Bladder microvascular endothelial cell (primary cell): ENCODE measurements at places on chromosomes 13 and 19. TPM values are rescaled to one million over a fixed set of nuclear protein-coding genes. Genes with fewer than 3 reads are reported as not detected.

Gene NXNL1
- total RNA-seq, result not detected in 2 replicates

Gene IFI30
- 4.4 and 5.7 TPM in 2 replicates for total RNA-seq

Gene HCN2
- total RNA-seq, result 0.32 and 1.8 TPM in 2 replicates

Gene GGN
- 0.13 and 0.16 TPM in 2 replicates for total RNA-seq

Gene IZUMO4
- total RNA-seq, result 0.76 and 0.81 TPM in 2 replicates

Gene OR2Z1
- not detected in 2 replicates for total RNA-seq

Gene ZNF229
- 9.1 and 9.9 TPM in 2 replicates for total RNA-seq

Gene OR4F17
- not detected in 2 replicates for total RNA-seq

Gene NCAN
- not detected in 2 replicates for total RNA-seq

Gene SPATA13
- 2.3 and 5.3 TPM in 2 replicates for total RNA-seq

Gene KLK15
- not detected in 2 replicates for total RNA-seq

Gene P2RY11
- total RNA-seq, result 1.1 and 4.3 TPM in 2 replicates

Gene GPR4
- total RNA-seq, result 2.3 and 4.1 TPM in 2 replicates

Gene ZNF90
- 0.81 and 1.0 TPM in 2 replicates for total RNA-seq

Gene KCTD12
- 105 and 244 TPM in 2 replicates for total RNA-seq

Gene CBY2
- total RNA-seq, result not detected in 2 replicates

Gene VSTM2B
- not detected in 2 replicates for total RNA-seq

Gene ARHGAP45
- total RNA-seq, result 50.0 and 78.8 TPM in 2 replicates

Gene CDC42EP5
- total RNA-seq, result 53.5 and 74.6 TPM in 2 replicates

Gene RGCC
- 76.8 and 185 TPM in 2 replicates for total RNA-seq

Gene FAM124A
- 4.9 and 6.8 TPM in 2 replicates for total RNA-seq

Gene PGLYRP2
- not detected in 2 replicates for total RNA-seq

Gene ADGRE3
- not detected in 2 replicates for total RNA-seq

Gene PCDH9
- total RNA-seq, result 0.81 and 3.1 TPM in 2 replicates

Gene CYP4F22
- not detected in 2 replicates for total RNA-seq

Gene CCDC8
- 0.19 and 0.32 TPM in 2 replicates for total RNA-seq

Gene FPR1
- not detected in 2 replicates for total RNA-seq

Gene OR7G2
- total RNA-seq, result not detected in 2 replicates

Gene RNF225
- total RNA-seq, result not detected in 2 replicates

Gene ACTL9
- not detected in 2 replicates for total RNA-seq

Gene IGFLR1
- 0.49 and 0.94 TPM in 2 replicates for total RNA-seq

Gene PSG5
- not detected in 2 replicates for total RNA-seq

Gene APOC1
- 0.31 and 1.5 TPM in 2 replicates for total RNA-seq

Gene ZNF460
- 30.4 and 106 TPM in 2 replicates for total RNA-seq

Gene C19orf18
- total RNA-seq, result 0.16 and 0.25 TPM in 2 replicates

Gene IGSF23
- 0.38 TPM in 1 of 2 replicates, not detected in the other for total RNA-seq

Gene ZNF835
- total RNA-seq, result 0.16 and 0.38 TPM in 2 replicates

Gene KIR3DL2
- not detected in 2 replicates for total RNA-seq

Gene KLF1
- total RNA-seq, result 0.06 TPM in 1 of 2 replicates, not detected in the other

Gene CPAMD8
- total RNA-seq, result 1.5 and 2.7 TPM in 2 replicates

Gene FPR3
- not detected in 2 replicates for total RNA-seq

Gene SERP2
- 1.4 TPM in 1 of 2 replicates, not detected in the other for total RNA-seq

Gene LILRA1
- total RNA-seq, result not detected in 2 replicates

Gene CASP14
- total RNA-seq, result not detected in 2 replicates

Gene MCF2L
- total RNA-seq, result 11.9 and 39.2 TPM in 2 replicates

Gene RYR1
- total RNA-seq, result not detected in 2 replicates

Gene SELENOV
- total RNA-seq, result not detected in 2 replicates

Gene SYMPK
- total RNA-seq, result 27.4 and 63.5 TPM in 2 replicates

Gene GNA15
- total RNA-seq, result under 0.01 and 0.06 TPM in 2 replicates

Gene ZNF132
- total RNA-seq, result 3.7 and 6.3 TPM in 2 replicates

Gene CYP4F2
- under 0.01 TPM in 1 of 2 replicates, not detected in the other for total RNA-seq

Gene CGB3
- total RNA-seq, result not detected in 2 replicates

Gene FOXA3
- 0.13 TPM in 1 of 2 replicates, not detected in the other for total RNA-seq

Gene ZNF560
- 0.06 and 0.49 TPM in 2 replicates for total RNA-seq

Gene NOVA2
- 4.7 and 12.7 TPM in 2 replicates for total RNA-seq
